ENCODE measurements at places on chromosomes 2 and 18. TPM values are rescaled to one million over a fixed set of nuclear protein-coding genes. Genes with fewer than 3 reads are reported as not detected.

The L3MBTL4 gene
- total RNA-seq = 0.26 TPM

- H3K4me3 ChIP-seq = no peak overlapping the region
- H3K27me3 ChIP-seq = no peaks in the 10 kb centered on the region
- peaks cover 14% of the 10 kb centered on the region for H3K36me3 ChIP-seq
- no peak for DNase-seq
- no peak overlapping the region for H3K27ac ChIP-seq
Measured at GRCh38 chr2:113981404-113982134, 91.7 kb downstream of the ACTR3 start.

- H3K27ac ChIP-seq = no peak overlapping the region
- H3K36me3 ChIP-seq = no peaks in the 10 kb centered on the region
- H3K27me3 ChIP-seq = peaks cover 5% of the 10 kb centered on the region
Measured at GRCh38 chr18:50822756-50823155, 2.9 kb upstream of the MRO start.

The SERPINB11 gene
- not detected for total RNA-seq

- no peaks in the 10 kb centered on the region for H3K4me1 ChIP-seq
- H3K4me3 ChIP-seq = no peak overlapping the region
- no peak for DNase-seq
- no peaks in the 10 kb centered on the region for H3K27me3 ChIP-seq
Measured at GRCh38 chr2:99771681-99772333, 282.0 kb upstream of the REV1 start.

Measured in activated CD4-positive, alpha-beta T cell treated with anti-CD3 and anti-CD28 coated beads, Interleukin-2, amount 10 ng/mL, durations not matched to agents 24 days and 14 days (primary cell).